Colonic mucosa (tissue), 4 donors: ENCODE measurements at places on chromosomes 4 and X. TPM values are rescaled to one million over a fixed set of nuclear protein-coding genes. Genes with fewer than 3 reads are reported as not detected.

GRCh38 chr4:74794382-74795010, at the start of gene BTC:
Gene BTC (minus strand): TSS chr4:74794523. CDS start chr4:74794325, 198 bp downstream.
- no peaks in the 10 kb centered on the region for H3K27me3 ChIP-seq
- no peaks in the 10 kb centered on the region for H3K4me1 ChIP-seq
- peak within 1 kb of the TSS; percentile 53 for H3K4me3 ChIP-seq
- DNase-seq: peak; percentile 84
- no peaks in the 10 kb centered on the region for H3K36me3 ChIP-seq

GRCh38 chr4:71004281-71004851, 10.9 kb downstream of the DCK start:
- no peak for DNase-seq
- no peaks in the 10 kb centered on the region for H3K4me1 ChIP-seq
- H3K27me3 ChIP-seq: no peaks in the 10 kb centered on the region
- H3K4me3 ChIP-seq: no peak overlapping the region

- no peak for DNase-seq
- no peaks in the 10 kb centered on the region for H3K27me3 ChIP-seq
- no peaks in the 10 kb centered on the region for H3K4me1 ChIP-seq
- H3K36me3 ChIP-seq: no peaks in the 10 kb centered on the region
Measured at GRCh38 chr4:129094347-129094746, 1.0 kb upstream of the SCLT1 start.

Gene CXCL13
- 1.1 TPM for total RNA-seq

Gene DCAF4L1
- 0.15 TPM for total RNA-seq
